T1000 (cell line): ENCODE measurements at places on chromosomes 3 and 15.

DNA sequence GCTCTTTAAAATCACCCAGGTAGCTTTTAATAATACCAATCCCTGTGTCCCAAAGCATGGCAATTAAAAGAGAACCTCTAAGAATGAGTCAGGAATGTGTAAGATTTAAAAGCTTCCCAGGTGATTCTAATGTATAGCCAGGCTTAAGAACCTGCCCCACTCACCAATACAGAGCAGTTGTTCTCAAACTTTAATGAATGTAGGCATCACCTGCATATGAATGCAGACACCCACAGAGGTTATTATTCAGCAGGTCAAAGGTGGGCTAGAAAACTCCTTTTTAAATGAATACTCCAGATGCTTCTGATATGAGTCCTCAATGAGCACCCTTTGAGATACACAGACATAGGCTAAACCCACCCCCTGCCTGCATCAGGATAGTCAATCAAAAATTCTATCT lies 298.1 kb upstream of the KCNMB2 start:
- DNase-seq = no peak

GRCh38 chr15:73784291-73784690 lies 31.1 kb upstream of the INSYN1 start:
- DNase-seq = no peak

- DNase-seq = no peak
These were observed 432.0 kb upstream of the TBL1XR1 start for GRCh38 chr3:177629276-177629675.

DNA sequence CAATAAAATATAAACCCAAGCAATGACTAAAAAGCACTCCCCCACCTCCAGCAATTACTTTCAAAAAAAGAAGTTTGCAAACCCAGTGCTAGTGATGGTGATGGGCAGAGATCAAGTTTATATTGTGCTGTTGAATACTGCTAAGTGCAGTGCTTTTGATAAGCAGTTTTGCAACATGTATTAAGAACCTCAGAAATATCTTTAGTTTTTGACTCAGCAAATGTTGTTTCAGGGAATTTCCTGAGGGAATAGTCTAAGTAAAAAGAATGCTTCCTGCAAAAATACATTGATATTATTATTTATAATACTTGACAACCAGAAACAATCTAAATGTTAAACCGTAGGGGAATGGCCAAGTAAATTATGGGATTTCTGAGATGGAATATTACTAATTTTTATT lies 69.3 kb downstream of the ADAMTSL3 start:
- no peak for DNase-seq

- DNase-seq = no peak
These were observed at the start of gene PAQR5 for GRCh38 chr15:69298697-69299441. Gene PAQR5 (plus strand): TSS chr15:69298912. CDS start chr15:69360081, 61,169 bp downstream.

GRCh38 chr3:73832426-73832825 lies 207.7 kb upstream of the PDZRN3 start:
- DNase-seq = no peak

DNA sequence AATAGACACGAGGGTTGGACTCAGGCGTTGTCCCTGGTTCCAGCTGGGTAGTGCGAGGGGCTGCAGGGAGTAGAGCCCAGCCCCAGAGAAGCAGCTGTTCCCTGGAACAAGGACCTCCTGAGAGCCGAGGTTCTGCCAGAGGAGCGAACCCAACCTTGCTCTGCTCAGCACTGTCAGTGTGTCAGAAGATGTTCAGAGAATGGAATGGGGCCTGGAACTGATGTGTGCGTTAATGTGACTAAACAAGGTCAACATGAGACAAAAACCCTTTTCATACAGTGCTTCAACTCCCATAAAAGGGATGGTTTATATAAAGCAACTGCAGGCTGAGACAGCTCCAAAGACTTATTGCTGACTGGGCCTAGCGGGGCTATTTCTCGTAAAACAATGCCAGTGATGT lies 35.5 kb upstream of the HACD2 start:
- DNase-seq = no peak

DNA sequence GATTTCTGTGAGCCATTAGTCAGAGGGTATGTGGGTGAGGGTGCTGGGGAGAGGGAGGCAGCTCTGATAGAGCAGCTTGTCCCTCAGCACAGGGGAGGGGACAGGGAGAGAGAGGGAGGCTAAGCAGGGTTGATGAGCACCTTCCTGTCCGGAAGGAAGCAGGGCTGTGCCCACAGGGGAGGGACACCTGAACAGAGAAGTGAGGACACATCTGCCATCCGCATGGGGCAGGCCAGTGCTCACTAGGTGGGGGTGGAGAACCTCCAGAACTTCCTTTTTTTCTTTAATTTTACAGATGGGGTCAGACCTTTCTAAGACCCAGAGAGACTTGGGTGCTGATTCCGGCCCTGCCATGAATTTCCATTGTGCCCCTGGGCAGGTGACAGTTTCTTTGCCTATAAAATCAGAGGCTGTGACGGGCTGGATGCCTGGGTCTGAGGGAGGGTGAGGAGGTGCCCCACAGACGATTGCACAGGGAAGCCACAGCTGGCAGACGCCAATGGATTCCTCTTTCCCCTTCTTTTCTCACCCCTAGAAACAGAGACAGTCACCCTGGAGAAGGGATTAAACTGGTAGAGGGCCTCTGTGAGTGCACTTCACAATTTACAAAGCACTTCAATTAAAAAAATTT lies 4.1 kb upstream of the TGM5 start:
- no peak for DNase-seq

DNA sequence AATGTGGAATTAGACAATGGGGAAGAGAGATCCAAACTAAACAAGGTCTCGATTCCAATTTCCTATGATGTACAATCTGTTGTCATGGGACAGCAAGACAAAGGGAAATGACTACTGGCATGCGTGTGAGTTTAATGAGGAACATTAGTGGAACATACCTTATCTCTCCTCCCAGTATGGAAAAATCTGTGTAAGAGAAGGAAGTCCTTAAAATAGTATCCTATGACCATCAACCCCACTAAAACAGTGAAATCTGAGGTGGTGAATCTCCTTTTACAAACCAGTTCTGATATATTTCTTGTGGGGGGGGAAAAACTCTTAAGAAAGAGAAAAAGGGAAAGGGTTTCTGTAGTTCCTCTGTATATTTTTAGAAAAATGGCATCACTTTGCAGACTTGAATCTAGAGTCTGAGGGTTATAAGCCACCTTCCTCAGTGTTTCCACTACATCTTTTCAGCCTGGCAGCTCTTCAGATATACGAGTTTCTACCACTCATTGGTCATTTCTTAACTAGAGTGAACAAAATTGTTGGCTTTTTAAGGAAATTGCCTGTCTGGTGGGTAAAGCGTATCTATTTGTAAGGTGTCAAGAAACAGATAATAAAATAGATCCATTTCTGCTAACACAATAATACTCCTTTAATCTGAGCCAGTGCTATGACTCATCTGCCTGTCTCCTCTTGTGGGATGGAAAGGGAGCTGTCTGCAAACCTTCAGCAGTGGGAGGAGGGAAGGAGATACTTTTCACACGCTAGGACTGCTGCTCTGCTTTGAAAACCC lies 3.0 kb upstream of the TNFAIP8L3 start:
- DNase-seq = no peak

GRCh38 chr3:195568630-195569029 lies 15.1 kb downstream of the APOD start:
- no peak for DNase-seq

GRCh38 chr3:111321786-111322185 lies 220.2 kb upstream of the CD96 start:
- DNase-seq = no peak

DNA sequence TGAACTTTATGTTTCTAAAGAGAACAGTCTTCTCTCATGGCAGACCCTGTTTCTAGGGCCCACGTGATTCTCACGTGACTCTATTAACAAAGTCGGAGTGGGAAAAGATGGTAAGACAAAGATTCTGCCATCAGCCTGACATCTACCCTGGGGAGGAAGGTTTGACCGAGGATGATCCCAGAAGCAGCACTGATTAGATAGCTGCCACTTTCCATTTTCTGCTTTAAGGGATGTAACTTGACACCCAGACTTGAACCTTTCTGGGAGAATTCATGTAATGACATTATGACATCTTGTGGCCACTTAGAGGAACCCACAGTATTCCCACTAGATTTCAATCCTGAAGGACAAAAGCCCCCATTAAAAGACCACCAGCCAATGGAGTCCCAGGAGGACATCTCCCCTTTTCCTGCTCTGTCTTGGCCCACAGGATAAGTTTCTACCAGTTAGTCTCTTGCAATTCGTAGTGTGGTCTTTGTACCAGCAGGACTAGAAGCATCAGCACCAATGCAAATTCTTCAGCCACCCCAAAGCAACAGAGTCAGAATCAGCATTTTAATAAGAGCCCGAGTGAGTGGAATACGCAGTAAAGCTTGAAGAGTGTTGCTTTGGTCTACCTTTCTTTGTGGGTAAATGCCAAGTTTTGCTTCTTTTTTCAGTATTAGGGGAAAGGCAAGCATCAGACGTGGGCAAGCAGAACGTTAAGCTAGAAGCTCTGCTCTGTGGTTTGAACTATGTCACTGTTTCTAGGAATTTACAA lies 480.5 kb upstream of the PROK2 start:
- DNase-seq = no peak

- no peak for DNase-seq
These were observed 194.1 kb downstream of the KCNH8 start for GRCh38 chr3:19342389-19342788.

- no peak for DNase-seq
These were observed 31.4 kb upstream of the ITPKA start for GRCh38 chr15:41462084-41462795.

- no peak for DNase-seq
These were observed 637.1 kb upstream of the CCDC54 start for GRCh38 chr3:106740116-106740515.

- DNase-seq = no peak
These were observed 386.6 kb upstream of the DPH6 start for GRCh38 chr15:35932531-35932930.

GRCh38 chr3:153070511-153070868 lies 91.5 kb upstream of the RAP2B start:
- no peak for DNase-seq

DNA sequence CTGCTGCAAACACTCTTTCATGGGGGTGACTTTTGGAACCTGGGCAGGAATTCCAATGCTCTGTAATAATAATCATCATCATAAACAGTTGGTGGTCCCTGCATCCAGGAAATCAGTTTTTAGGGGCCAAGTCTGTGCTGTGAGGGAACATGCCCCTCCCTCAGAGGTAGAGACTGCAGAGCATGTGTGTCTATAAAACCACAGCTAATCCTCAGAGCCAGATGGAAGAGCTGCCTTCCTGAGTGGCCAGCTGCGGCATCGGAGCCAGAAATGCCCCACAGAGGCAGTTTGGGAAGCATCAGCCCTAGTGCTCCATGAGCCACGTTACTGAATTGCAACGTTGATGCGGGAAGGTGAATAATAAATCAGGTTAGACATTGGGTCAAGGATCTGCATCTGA lies 12.9 kb upstream of the TPM1 start:
- DNase-seq = no peak

DNA sequence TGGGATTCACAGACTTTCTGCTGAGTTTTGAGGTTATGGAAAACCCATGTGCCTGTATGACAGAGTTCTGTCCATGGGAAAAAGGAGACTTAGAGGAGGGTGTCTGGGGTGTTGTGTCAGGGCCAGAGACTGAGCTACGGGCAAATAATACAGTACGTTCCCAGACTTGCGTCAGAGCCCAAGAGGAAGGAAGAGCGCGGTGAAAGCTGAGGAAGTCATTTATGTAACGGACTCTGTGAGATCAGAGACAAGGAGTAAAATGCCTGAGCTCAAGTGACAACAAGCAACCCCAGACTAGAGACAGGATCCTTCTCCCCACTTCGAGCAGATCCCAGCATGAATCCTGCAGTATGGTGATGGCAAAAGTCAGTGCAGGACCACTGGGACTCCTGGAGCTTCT lies 368.6 kb upstream of the MCTP2 start:
- DNase-seq = no peak

DNA sequence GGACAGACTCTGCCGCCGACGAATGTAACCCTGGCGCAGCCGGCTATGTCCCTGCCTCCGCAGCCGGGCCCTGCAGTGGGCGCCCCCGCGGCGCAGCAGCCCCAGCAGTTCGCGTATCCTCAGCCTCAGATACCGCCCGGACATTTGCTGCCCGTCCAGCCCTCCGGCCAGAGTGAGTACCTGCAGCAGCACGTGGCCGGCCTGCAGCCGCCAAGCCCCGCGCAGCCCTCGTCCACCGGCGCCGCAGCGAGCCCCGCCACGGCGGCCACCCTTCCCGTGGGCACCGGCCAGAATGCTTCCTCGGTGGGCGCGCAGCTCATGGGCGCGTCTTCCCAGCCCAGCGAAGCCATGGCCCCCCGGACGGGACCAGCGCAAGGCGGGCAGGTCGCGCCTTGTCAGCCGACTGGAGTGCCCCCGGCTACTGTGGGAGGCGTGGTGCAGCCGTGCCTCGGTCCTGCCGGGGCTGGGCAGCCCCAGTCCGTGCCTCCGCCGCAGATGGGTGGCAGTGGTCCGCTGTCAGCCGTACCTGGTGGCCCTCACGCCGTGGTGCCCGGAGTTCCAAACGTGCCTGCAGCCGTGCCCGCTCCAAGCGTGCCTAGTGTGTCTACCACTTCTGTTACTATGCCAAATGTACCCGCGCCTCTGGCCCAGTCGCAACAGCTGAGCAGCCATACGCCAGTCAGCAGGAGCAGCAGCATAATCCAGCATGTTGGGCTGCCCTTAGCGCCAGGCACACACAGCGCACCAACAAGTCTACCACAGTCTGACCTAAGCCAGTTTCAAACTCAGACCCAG lies 2.4 kb downstream of the TSC22D2 start:
- no peak for DNase-seq

GRCh38 chr15:27990521-27991515 lies 108.3 kb downstream of the OCA2 start:
- DNase-seq = no peak

- DNase-seq = no peak
These were observed 1.2 kb downstream of the BTLA start for GRCh38 chr3:112497897-112498548.

DNA sequence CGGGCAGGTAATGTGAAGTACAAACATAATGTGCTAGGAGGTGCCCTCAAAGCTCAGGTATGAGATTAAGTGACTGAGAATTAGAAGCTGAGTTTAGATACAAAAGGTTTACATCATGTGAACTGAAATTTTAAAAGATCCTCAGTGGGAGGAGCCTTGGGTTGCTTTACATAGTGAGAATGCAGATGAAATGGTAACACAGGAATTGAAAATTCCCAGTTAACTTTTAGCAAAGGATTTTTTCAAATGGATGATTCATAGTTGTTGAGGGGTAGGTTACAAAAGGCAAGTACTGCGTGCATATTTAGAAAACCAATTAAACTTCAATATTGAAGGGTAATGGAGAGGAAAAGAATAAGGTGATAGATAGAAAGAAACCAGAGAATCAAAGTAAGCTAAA lies 157.3 kb downstream of the PLCH1 start:
- no peak for DNase-seq

DNA sequence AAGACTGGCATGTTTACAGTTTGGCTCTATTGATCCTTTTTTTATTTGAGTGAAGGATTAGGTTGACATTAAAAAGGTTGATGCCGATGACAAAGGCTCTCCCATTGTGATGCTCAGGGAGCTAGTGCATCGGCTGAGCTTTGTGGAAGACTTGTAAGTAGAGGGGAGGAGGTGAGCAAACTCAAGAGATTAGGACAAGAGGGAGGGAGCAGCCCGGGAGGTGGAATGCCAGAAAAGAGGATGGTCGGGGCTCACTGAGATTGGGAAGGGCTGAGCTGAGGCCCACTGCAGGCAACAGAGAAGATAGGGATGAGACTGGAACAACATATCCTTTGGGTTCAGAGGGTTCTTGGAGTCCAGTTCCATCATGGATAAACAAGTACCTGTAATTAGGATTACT lies 26.5 kb upstream of the PSMD6 start:
- no peak for DNase-seq

GRCh38 chr3:64149886-64150285 lies 75.4 kb downstream of the PRICKLE2 start:
- no peak for DNase-seq
